ENCODE measurements at places on chromosomes 7 and 10.
A peak's percentile ranks its signal among the peaks of the same experiment; 100 is the strongest.

GRCh38 chr7:46145412-46145811 lies 224.3 kb upstream of the IGFBP3 start:
- DNase-seq, result peak; percentile 37

DNA sequence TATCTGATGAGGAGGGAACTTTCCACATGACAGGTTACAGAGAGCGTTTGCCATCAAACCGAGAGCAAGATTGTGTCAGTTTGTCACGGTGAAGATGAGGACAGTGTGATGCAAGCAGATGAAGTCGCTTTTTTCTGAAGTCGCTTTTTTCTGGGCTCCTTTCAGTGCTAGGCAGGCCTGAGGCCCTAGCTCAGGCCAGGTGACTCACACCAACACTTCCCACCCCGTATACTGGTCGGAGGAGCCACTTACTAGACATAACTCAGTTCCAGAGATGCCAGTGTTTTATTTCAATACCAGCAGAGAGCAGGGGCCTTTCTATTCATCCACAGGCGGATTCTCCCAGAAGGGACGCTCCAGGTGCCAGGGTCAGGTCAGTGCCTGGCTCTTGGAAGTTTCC lies 58.9 kb downstream of the SFMBT2 start:
- no peak for DNase-seq

DNA sequence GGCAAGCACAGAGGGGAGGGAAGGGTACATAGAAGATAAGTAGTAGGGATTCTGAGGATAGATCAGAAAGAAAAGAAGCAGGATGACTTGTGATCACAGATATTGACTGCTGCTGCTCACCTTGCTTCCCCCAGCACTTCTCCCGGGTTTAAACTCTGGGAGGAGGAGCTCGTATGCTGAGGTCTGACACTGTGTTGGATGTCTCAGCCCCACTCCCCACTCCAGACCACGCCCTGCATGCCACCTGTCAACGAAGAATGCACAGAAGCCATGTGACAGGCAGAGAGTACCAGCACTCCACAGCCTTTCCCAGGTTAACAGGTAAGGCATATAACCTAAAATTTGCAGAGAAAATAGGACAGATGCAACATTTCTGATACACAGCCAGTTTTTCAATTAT lies 388.9 kb downstream of the TNS3 start:
- DNase-seq, result no peak

- DNase-seq, result no peak
Measured at GRCh38 chr7:22129166-22129565, 183.5 kb upstream of the CDCA7L start.

- no peak for DNase-seq
Measured at GRCh38 chr7:95690367-95690947, 81.9 kb upstream of the DYNC1I1 start.

DNA sequence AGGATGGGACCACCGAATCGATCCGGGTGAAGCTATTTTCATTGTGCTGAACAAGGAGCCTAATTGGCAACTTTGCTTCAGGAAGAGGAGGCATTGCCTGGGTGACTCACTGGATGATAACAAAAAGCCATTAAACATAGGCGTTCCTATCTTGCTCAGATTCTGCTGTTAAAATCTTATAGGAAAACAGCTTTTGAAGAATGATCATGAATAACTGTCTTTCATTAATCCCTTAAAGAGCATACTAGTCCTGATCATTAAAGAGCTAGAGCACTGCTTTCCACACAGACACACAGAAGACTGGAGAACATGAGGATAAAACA lies 174.2 kb upstream of the IMMP2L start:
- DNase-seq, result no peak

GRCh38 chr10:103083266-103083976 lies 109.7 kb downstream of the NT5C2 start:
- DNase-seq, result no peak

DNA sequence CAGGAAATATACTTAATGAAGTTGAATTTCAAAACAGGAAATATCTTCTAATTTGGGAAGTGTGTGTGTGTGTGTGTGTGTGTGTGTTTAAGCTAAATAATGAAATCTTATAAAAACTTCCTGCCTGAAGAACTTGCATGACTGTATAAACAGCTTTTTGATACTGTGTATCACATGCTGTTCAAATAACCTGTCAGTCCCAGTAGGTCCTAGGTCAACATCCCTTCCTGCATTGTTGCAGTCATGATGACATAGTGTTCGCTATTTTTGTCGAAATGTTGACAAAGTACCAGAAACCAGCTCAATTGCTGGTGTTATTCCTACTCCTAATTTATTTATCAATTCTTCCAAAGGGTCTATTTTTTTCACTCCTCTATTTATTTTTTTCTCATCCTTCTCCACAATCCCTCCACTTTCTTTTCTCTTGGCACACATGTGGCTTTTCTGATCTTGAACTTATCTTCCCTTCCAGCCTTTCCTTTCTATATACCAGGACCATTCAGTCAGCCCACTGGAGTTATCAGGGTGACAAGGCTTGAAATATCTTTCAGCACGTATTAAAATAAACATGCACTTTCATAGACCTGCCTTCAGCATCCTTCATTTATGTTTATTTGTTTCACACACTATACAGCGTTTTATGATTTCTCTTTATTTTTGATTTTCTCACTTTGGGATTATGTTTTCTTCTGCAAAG lies 115.8 kb downstream of the PLXDC2 start:
- DNase-seq, result no peak

DNA sequence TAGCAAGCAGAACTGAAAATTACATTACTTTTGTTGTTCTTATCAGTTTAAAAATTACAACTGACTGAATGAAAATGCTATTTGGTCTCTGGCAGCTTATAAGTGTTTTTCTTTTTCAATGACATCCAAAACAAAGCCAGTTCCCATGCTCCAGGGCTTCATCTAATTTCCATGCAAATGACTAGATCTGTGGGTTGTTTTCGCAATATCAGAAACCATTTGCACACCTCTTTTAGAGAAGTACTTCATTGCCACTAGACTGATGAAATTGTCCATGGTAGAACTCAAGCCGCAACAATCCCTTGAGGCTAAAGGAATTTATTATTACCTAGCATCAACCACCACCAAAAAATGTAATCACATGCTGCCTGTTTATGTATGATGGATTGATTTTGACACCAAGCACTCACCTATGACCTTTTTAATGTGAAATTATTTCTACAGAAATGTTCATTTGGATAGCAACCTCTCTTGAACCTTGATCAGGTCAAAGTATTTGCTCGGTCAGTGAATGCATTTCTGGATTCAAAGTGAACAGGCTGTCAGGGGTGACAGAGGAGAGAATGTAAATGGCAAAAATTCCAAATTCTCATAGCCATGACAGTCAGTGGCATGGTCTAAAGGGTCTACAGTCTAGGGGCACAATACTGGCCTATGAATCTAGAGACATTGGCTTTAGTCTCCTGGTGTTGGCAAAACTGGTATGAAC lies 769.3 kb downstream of the SORCS1 start:
- DNase-seq, result no peak

GRCh38 chr7:121313793-121314676 lies 14.8 kb upstream of the WNT16 start:
- DNase-seq, result no peak

DNA sequence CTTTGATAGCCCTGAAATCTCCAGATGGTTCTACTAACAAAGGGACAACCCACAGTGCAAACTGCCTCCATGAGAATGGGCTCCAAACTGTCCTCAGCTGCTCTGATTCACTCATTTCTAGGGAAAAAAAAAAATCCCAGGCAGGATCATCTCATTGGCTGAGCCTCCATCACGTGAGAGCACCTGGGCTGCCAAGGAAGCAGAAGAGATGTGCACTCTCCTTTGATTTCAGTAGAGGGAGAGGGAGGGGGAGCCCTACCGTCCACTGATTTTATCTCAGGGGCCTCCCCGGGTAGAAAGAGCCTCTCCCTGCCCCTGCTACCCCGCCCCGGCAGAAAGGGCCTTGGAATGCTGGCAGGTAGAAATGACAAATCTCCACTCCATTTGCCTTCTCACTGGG lies 725.4 kb downstream of the PHTF2 start:
- no peak for DNase-seq

GRCh38 chr7:139104091-139104450 lies 5.4 kb downstream of the ZC3HAV1 start:
- DNase-seq, result no peak

GRCh38 chr7:96887426-96887825 lies 117.9 kb upstream of the DLX6 start:
- no peak for DNase-seq

DNA sequence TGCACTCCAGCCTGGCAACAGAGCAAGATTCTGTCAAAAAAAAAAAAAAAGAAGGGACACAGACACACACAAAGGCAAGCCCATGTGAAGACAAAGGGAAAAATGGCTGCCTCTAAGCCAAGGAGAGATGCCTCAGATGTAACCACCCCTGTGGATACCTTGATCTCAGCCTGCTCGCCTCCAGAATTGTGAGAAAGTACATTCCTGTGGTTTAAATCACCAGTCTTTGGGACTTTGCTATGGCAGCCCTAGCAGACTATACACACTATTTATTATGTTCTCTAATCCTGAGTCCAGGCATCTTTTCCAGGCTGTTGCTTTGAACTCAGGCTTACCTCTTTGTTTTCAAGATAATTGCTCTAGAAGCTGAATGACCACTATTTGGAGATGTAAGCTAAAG lies 494.3 kb downstream of the GALNT17 start:
- no peak for DNase-seq

- DNase-seq, result no peak
Measured at GRCh38 chr10:78381107-78381506, 347.4 kb downstream of the RPS24 start.

GRCh38 chr10:43981232-43981631 lies 332.6 kb upstream of the ZNF32 start:
- DNase-seq, result no peak

GRCh38 chr7:132113536-132114371 lies 462.5 kb downstream of the PLXNA4 start:
- no peak for DNase-seq

- no peak for DNase-seq
Measured at GRCh38 chr7:11427686-11428273, 404.2 kb downstream of the THSD7A start.

DNA sequence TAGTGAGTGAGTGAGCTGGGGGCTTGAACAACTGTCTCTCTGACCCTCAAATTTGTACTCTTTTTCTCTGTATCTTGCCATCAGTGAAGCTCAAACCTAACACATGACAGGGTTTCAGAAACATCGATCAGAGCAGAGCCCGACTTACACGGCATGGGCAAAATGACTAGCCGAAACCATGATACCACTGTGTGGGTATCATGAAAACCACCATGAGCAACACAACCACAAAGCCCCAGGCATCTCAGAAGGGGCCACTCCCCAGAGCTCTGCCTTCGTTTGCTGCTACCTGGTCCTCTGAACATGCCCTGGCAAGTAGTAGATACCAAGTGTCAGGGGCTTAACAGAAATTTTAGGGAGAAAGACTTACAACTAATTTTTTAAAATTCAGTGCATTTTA lies 308.5 kb downstream of the WDR11 start:
- no peak for DNase-seq

DNA sequence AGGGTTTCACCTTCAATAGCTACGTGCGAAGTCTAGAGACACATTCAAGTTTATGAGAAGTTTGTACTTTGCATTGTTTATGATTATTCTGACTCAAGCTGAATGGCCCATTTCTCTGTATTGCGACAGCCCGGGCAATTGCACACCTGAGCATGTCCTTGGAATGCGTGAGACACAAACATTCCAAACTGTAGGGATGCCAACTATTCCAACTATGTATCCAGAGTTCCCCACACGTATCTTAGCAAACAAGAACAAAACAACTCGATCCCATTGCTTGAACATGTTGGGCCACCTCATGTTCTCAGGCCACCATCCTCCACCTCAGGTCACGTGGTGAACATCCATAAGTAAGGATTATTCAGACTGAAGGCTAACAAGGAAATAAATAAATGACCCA lies 51.4 kb upstream of the EGFR start:
- no peak for DNase-seq

DNA sequence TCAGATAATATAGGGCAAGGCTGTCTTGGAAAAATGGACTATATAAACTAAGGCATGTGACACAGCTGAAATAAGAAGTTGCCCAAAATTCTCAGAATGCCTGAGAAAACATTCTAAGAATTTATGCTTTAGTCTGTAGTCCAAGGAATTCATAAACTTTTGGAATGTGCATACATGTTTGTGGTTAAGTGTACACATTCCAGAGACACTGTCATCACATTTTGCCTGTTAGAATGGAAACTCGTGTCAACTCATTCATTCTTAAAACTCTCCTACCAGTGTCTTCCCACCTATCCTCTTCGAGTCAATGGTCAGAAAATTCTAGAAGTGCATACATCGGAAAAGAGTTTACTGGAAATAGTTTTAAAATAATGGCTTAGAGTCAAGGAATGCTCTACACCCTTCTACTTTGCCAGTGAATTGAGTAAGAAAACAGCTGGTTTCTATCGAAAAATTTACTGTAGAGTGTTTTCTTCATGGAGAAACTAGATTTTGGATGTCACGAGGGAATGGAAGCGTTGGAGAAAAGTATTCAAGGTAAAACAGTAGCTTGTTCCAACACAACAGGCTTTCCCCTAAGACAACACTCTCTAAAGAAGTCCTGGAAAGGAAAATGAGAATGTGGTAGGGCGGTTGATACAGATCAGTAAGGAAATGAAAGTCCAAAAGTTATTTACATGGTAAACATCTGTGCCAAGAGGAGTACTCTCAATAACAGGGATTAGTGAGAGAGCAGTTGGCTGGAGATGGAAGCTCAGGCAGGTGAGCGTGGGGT lies 1177.6 kb upstream of the C7orf33 start:
- DNase-seq, result no peak

DNA sequence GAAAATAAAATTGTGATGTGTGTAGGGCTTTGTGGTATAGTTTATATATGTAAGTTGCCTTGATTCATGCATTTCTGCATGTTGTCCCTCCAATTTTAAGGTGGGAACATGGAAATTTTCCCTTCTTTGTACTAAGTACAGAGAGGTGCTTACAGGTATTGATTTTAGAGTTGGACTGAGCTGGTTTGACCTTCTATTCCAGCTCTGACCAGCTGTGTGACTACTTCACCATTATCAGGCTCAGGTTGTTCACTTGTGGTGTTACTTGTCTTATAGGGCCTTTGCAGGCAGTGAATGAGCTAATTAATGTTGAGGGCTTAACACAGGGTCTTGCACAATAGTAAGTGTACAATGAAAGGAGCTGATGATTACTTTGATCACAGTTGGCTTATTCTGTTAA lies 16.3 kb downstream of the ZNF804B start:
- DNase-seq, result no peak

GRCh38 chr10:35259769-35260397 lies 76.4 kb upstream of the CCNY start:
- DNase-seq, result no peak

DNA sequence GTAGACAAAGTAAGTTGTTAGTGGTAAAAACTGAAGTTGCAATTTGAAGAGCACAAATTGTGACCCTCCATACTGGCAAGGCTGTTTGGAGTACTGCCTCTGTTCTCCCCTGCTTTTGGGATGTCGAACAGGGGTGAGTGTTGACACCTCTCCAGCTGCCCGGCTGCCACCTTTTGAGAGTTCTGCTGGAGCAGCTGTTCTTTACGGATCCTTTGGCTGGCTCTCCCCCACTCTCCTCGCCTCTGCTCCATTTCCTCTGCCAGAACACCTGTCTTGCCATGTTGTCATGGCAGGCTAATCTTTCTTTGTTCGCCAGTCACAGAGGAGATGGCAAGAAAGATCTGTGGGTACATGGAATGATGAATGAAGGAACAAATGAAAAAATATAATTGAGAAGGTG lies 34.9 kb downstream of the INSYN2A start:
- no peak for DNase-seq

- DNase-seq, result no peak
Measured at GRCh38 chr7:2009541-2010001, 223.2 kb downstream of the MAD1L1 start.

GRCh38 chr10:62709200-62709599 lies 95.3 kb upstream of the ADO start:
- DNase-seq, result no peak
